LHCN-M2 (cell line): ENCODE measurements at places on chromosomes 11 and 22. TPM values are rescaled to one million over a fixed set of nuclear protein-coding genes. Genes with fewer than 3 reads are reported as not detected.
A peak's percentile ranks its signal among the peaks of the same experiment; 100 is the strongest.

Gene JAML
- total RNA-seq: not detected in 2 replicates

Gene TPST2
- 20.1 and 30.0 TPM in 2 replicates for total RNA-seq

Gene C11orf97
- total RNA-seq: not detected in 2 replicates

Gene LINC01488
- total RNA-seq: not detected in 2 replicates

Gene SCGB2A2
- total RNA-seq: not detected in 2 replicates

Gene CCDC89
- total RNA-seq: 6.6 and 7.4 TPM in 2 replicates

Gene APOL4
- total RNA-seq: 0.17 TPM in 1 of 2 replicates, not detected in the other

Gene NAGA
- 34.5 and 36.2 TPM in 2 replicates for total RNA-seq

DNA sequence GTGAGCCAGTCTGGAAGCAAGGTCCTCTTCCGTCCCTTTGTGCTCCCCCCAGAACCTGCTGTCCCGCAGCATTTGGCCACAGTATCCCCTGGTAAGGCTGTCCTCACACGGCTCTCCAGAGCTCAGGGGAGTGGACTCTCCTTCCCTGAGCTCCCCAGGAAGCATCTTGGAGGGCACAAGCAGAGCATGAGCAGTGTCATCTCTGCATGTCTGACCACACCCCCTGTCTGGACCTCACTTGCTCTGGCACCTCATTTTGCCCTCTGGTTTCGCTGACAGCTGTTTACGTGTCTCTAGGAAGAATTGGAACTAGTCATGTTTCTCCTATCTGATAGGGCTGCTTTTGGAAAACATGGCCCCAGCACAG, 15.5 kb downstream of the DCPS start:
- peak; percentile 41 for DNase-seq

- peak; percentile 94 for DNase-seq
These were observed 75.8 kb downstream of the CD44 start for GRCh38 chr11:35214792-35215193.

DNA sequence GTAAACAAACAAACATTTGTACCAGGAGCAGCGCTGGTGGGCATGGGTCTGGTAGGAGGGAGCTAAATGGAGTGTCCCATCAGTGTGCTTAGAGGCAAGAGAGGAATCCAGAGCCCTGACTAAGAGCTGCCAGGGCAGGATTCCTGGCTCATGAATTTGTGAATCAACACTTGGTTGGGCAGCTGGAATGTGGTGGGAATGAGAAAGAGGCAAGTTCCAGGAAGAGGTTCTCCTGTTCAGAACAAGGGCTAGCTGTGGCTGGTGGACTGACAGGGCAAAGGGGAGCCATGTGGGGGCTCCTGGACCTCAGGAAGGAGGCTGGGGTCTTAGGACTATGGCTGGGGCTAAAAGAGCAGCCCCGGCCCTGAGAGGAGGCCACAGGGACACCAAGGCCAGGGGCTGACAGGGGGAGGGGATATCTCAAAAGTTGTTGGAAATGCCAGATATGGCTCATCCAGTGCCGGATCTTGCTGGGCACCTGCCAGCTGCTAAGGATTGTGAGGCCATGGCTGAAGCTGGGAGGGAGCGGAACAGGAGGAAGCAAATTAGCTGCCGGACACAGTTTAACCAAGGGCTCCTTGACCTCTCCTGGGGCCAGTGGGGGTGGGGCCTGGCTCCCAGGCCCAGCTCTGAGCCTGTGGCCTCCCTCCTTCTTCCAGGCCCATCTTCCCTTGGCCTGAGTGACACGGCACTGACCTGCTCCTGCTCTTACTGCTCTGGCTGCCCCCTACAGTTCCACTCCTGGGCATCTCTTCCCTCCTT, 14.6 kb upstream of the P2RY6 start:
- DNase-seq: peak; percentile 96

DNA sequence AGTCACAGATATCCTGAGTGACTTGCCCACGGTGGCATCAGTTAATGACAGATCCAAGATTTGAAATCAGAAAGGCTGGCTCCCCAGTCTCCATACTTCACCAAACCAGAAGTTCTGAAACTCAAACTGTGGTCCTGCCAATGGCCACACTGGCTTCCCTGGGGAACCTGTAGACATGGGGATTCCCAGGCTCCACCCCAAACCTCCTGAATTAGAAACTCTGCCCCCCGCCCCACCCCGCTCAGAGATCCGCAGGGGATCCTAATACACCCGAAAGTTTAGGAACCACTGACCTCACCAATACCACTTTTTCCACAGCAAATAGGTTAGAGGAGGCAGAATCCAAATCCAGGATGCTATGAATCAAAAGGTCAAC, 15.3 kb downstream of the RTN4RL2 start:
- DNase-seq: no peak

DNA sequence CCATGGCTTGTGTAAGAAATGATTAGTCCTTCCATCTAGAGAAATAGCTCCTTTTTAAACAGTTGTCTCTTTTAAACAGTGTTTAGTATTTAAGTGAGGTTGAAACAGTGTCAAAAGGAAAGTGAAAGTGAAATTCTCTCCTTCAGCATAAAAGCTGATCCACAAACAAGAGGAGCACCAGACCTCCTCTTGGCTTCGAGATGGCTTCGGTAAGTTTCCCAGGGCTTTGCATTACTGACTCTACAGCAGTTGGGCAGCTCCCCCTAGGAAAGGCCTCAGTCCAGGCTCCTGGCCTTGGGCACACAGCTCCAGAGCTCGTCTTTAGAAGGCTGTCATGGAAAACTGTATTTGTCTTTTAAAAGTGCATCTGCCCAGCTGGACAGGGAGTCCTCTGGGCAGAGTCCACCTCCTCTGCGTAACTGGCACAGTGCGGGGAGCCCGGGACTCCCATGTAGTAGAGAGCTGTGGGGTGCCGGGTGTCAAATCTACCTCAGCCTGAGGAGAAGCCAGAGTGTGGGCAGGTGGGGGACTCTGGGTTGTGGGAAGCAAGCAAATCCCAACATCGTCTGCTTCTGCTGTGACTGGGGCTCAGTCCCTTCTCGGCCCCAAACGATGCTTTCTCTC, at the start of gene PLAAT4:
Gene PLAAT4, plus strand, starts transcription at position 140 of the 624 bp plus-strand sequence. Its CDS starts 61 bp downstream, at position 201.
- DNase-seq: peak; percentile 58

- no peak for DNase-seq
These were observed 105.2 kb downstream of the PPP6R3 start for GRCh38 chr11:68565768-68566167.

- DNase-seq: no peak
These were observed 25.7 kb upstream of the BLID start for GRCh38 chr11:122141725-122142124.

- DNase-seq: no peak
These were observed 53.8 kb upstream of the PRSS23 start for GRCh38 chr11:86746514-86746913.

GRCh38 chr22:28899199-28899853, 16.0 kb downstream of the ZNRF3 start:
- DNase-seq: peak; percentile 77

GRCh38 chr11:2653198-2653551, 46.6 kb downstream of the KCNQ1OT1 start:
- no peak for DNase-seq

- DNase-seq: peak; percentile 55
These were observed 13.0 kb upstream of the UBASH3B start for GRCh38 chr11:122642472-122642922.

DNA sequence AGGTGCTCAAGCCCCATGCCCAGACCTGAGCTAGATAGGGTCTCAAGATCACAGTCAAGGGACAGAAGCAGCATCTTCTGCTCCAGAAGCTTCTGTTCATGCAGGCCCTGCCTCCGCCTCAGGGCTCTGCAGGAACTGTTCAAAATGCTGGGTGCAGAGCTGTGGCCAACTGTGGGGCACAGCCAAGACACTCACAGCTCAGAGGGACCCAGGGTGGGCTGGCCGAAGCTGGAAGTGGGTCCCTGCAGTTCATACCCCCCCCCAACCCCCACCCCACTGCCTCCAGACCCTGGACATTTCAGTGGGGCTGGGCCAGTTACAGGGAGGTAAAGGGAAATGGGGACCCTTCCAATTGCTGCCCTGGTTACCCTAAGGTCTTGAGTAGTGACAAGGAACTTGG, 129.0 kb downstream of the CRYBB2 start:
- DNase-seq: no peak

- DNase-seq: no peak
These were observed 18.9 kb upstream of the EFCAB6 start for GRCh38 chr22:43830931-43831560.

- DNase-seq: no peak
These were observed 119.6 kb downstream of the TENM4 start for GRCh38 chr11:79321263-79321662.

GRCh38 chr11:21811572-21811971, 381.3 kb upstream of the ANO5 start:
- no peak for DNase-seq
